ENCODE measurements at places on chromosomes 2 and 18.

DNA sequence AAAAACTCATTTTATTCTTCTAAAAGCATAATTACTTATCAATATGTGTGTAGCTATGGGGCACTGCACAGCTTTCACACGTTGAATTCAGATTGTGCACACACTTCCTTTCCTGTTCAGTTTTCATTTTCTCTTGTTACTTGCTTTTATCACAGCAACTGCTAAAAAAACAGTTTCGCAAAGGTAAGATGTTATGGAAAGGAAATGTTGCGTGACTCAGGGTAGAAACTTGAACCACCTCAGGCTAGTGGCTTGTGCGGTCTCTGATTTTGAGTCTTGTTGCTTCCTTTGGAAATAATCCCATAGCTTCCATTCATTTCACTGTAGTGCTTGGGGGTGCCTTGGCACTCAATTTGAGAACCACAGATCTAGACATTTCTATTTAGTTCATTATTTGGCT is 171.9 kb downstream of the FMNL2 start:
- H3K36me3 ChIP-seq, result no peaks in the 10 kb centered on the region
- H3K27ac ChIP-seq, result no peak overlapping the region
- H3K27me3 ChIP-seq, result no peaks in the 10 kb centered on the region
- no peak for DNase-seq

- H3K36me3 ChIP-seq, result no peaks in the 10 kb centered on the region
- H3K27me3 ChIP-seq, result no peaks in the 10 kb centered on the region
- DNase-seq, result no peak
- no peak overlapping the region for H3K4me3 ChIP-seq
Measured at GRCh38 chr2:109654326-109655050, 40.3 kb downstream of the SOWAHC start.

DNA sequence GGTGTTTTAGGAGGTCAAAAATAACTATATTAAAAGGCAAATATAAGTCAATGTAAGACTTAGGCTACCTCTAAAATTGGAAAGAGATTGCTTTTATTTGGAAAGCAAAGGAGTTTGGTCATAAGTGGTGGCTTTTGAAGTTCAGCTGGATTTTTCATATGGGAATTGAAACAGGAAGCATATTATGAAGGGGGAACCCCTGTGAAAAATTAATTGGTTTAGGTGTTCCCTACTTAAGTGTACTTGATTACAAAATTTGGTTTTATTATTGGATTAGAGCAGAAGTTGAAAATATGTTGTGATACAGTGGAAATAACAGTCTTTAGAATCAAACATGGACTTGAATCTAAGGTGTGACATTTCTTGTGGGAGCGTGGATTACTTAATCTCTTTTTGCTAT is 121.4 kb upstream of the TTC27 start:
- no peak for DNase-seq
- no peak overlapping the region for H3K27ac ChIP-seq
- no peaks in the 10 kb centered on the region for H3K27me3 ChIP-seq
- H3K36me3 ChIP-seq, result peaks cover 99% of the 10 kb centered on the region
- no peaks in the 10 kb centered on the region for H3K4me1 ChIP-seq

DNA sequence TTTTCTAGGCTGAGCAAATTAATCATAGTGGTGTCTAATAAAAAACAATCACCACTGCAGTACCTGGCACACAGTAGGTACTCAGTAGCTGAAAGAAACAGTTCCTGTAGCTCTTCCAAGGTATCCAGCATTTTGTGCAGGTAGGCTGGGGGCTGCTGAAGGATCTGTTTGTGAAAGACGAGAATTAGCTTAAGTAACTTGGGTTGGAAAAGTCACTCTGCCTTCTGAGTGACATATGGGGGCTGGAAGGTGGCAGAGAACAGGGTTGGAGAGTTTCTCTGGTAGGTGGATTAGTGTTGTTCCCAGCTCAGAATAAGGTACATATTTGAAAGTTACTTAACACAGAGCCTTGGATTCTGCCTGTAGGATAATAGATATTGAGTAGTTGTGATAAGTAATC is 72.8 kb downstream of the FMNL2 start:
- H3K27me3 ChIP-seq, result no peaks in the 10 kb centered on the region
- H3K4me1 ChIP-seq, result peaks cover 52% of the 10 kb centered on the region
- no peak overlapping the region for H3K4me3 ChIP-seq
- H3K36me3 ChIP-seq, result no peaks in the 10 kb centered on the region

DNA sequence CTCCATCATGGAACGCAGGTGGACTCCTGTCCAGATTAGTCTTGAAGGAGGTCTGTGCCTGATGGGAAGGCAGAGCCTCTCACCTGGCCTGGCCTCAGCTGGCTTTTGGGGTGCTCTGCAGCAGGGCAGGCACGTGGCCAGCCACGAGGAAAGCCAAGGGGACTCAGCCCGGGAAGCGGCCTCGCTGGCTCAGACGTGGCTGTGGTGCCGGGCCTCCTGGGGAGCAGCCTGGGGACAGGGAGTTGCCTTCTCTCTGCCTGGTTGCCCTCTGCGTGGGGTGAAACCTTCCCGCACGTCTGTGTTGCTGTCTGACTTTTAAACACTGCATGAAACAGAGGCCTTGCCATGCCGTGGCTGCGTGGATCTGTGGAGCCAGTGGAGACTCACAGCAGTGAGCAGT is 45.0 kb downstream of the RTP5 start:
- DNase-seq, result peak; percentile 15
- no peak overlapping the region for H3K4me3 ChIP-seq
- H3K27me3 ChIP-seq, result no peaks in the 10 kb centered on the region
- no peaks in the 10 kb centered on the region for H3K36me3 ChIP-seq
- no peaks in the 10 kb centered on the region for H3K4me1 ChIP-seq
- H3K27ac ChIP-seq, result no peak overlapping the region

DNA sequence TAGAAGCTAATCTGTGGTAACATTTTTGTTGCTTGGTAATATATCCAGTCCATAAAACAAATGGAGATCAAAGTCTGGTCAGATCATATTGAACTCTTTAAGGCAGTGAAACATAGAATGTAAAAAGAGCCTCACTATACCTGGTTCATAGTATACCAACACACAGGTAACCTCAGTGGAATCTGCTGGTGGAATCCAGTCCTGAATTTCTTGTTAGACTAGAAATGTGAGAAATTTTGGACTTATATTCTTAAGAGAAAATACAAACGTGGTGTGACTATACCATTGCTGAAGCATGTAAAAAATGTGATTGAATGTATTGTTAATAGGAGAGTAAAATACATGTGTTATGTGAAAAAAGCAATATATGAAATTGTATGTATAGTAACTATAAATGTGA is 46.1 kb upstream of the GRHL1 start:
- DNase-seq, result no peak
- H3K36me3 ChIP-seq, result peaks cover 16% of the 10 kb centered on the region
- H3K27me3 ChIP-seq, result no peaks in the 10 kb centered on the region
- no peaks in the 10 kb centered on the region for H3K4me1 ChIP-seq

DNA sequence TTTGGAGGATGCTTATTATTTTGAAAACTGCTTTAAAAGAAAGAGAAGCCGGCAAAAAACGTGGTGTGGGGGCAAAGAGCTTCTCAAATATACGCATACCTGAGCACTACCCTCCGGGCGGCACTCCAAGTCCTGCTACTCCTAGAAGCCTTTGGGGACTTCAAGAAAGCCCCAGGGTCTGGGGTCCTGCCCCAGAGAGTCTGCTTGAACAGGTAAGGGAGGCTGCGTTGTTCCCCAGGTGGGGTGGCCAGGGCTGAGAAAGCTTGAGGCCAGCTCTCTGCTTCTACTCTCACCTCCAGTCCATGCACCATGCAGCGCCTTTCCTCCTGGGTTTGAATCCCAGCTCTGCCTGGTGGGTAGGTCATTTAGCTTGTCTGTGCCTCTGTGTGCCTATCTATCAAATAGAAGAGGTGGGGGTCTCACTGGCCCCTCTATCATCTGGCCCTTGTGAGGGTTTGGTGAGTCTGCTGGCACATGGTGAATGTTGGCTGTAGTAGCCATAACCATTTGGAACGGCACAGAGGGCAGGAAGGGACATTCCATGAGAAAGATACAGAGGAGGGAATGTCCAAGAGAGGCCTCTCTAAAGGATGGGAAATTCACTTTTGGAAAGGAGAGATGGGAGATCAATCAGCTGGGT is 19.5 kb downstream of the MALL start:
- H3K4me3 ChIP-seq, result no peak overlapping the region
- no peak for DNase-seq
- H3K27ac ChIP-seq, result peak overlapping the region; percentile 50

All from stomach (tissue), 19 donors.